IMR-90 (cell line): ENCODE measurements at places on chromosomes 2 and 18. TPM values are rescaled to one million over a fixed set of nuclear protein-coding genes. Genes with fewer than 3 reads are reported as not detected.
A peak's percentile ranks its signal among the peaks of the same experiment; 100 is the strongest.

Gene NEUROD1
- polyA plus RNA-seq, result not detected in 2 replicates

Gene TUBA3E
- not detected in 2 replicates for polyA plus RNA-seq

Gene AGXT
- not detected in 2 replicates for polyA plus RNA-seq

Gene ANKRD23
- polyA plus RNA-seq, result 1.5 and 1.6 TPM in 2 replicates

DNA sequence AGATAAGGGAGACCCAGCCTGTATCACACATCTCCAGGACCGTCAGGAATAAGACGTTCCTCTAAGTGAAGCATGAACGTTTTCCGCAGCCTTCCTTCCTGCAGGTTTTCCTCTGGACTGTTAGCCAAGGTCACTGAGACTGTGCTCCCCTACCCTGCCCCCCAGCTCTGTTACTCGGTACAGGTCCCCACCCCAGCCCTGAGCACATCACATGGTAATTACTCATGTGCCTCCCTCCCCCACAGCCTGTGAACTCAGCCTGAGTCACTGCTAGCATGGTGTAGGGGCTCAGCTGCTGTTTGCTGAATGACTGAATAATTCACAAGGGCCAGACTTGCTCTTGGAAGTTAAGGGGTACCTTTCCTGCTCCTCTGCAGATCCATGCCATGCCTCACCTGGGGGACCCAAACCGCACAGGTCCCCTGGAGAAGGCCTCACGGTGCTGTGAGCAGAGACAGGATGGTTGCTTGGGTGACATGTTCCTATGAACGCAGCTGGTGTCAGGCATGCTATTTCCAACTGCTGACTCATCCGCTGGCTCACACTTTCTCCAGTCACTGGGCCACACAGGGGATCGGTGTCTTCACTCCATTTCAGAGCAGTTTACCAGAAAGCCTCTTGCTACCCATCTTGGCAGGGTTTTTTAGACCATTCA is 88.2 kb downstream of the PLB1 start:
- DNase-seq, result peak; percentile 97

DNA sequence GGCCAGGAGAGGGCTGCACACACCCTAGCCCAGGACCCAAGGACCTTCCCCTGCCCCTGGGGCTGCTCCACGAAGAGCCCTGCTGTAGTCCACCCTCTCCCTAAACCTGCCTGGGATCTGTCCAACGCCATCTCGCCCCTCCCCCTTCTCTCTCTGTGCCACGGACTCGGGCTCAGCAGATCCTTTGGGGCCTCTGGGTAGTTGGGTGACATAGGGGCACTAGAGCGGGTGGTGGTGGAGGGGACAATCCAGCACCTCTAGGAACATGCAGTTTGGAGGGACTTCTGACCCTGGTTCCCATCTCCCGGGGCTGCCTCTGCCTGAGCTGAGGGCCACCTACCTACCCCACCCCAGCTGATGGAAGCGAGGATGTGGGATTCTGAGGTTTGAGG is 7.3 kb upstream of the CRYBA2 start:
- DNase-seq, result no peak

GRCh38 chr2:226730481-226730880 is 69.1 kb downstream of the IRS1 start:
- peak; percentile 54 for DNase-seq

GRCh38 chr2:79770926-79771325 is 258.1 kb downstream of the CTNNA2 start:
- no peak for DNase-seq

- no peak for DNase-seq
These were observed 3.5 kb downstream of the DUSP11 start for GRCh38 chr2:73776381-73776780.

DNA sequence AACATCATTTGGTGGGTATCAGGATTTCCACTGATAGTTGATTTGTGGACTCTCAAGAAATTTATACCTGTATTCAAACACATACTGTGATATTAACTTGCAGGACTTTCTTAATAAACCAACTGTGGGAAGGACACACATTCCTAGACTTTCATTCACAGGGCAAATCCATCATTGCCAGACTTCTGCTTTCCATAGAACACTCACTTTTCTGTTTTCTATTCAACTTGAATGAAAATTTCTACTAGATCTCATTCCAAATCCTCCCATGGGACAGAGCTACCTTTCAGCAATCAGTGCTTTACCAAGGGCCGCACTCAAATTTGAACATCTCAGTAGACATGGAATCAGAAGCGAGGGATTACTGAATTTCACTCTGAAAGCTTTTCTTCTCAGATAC is 612.5 kb downstream of the IRS1 start:
- DNase-seq, result no peak

- DNase-seq, result no peak
These were observed 154.2 kb upstream of the DLX2 start for GRCh38 chr2:172256886-172257285.

- no peak for DNase-seq
These were observed 123.6 kb upstream of the EFEMP1 start for GRCh38 chr2:56047136-56047535.

- no peak for DNase-seq
These were observed 122.5 kb downstream of the PLEKHM3 start for GRCh38 chr2:207902821-207903220.
